ENCODE measurements at places on chromosomes 5 and 9. TPM values are rescaled to one million over a fixed set of nuclear protein-coding genes. Genes with fewer than 3 reads are reported as not detected.

Gene PAX5
- not detected for total RNA-seq

Gene MYOT
- total RNA-seq: not detected

Gene ADAMTSL1
- total RNA-seq: 3.9 TPM

Gene C9orf153
- 0.34 TPM for total RNA-seq

Gene TXNDC8
- total RNA-seq: not detected

Gene CA9
- 0.09 TPM for total RNA-seq

Gene PCDHB13
- total RNA-seq: 1.1 TPM

Gene SLC34A1
- total RNA-seq: not detected

Gene FAM81B
- total RNA-seq: not detected

Gene PROB1
- total RNA-seq: 3.7 TPM

Gene DMXL1
- 27.1 TPM for total RNA-seq

Gene PTCH1
- total RNA-seq: 5.2 TPM

All from dermis lymphatic vessel endothelial cell (primary cell).